ENCODE measurements at places on chromosomes 1 and 21.
A peak's percentile ranks its signal among the peaks of the same experiment; 100 is the strongest.

GRCh38 chr1:26127235-26128163, 15.9 kb downstream of the PDIK1L start:
- no peak for DNase-seq

- peak; percentile 32 for DNase-seq
Measured at GRCh38 chr1:119275145-119276134, 93.1 kb upstream of the HAO2 start.

GRCh38 chr1:2856676-2857375, 55.3 kb upstream of the TTC34 start:
- DNase-seq, result no peak

DNA sequence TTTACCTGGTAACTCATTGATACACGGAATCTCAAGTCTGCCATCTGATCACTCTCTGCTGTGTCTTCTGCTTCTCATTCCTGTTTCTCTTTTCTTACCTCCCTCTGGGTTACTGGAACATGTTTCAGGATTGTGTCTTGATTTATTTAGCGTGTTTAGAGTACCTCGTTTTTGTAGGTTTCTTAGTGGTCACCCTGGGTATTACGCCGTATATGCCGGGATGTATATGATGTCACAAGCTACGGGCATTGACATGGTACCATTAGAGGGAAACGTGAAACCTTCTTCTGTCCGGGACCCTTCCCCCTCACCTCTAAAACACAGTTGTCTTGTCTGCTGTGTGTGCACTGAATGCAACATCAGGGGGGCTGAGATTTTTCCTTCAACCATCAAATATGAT, 2.8 kb downstream of the ACTRT2 start:
- no peak for DNase-seq

- DNase-seq, result no peak
Measured at GRCh38 chr1:192707978-192708547, 72.1 kb downstream of the RGS13 start.

DNA sequence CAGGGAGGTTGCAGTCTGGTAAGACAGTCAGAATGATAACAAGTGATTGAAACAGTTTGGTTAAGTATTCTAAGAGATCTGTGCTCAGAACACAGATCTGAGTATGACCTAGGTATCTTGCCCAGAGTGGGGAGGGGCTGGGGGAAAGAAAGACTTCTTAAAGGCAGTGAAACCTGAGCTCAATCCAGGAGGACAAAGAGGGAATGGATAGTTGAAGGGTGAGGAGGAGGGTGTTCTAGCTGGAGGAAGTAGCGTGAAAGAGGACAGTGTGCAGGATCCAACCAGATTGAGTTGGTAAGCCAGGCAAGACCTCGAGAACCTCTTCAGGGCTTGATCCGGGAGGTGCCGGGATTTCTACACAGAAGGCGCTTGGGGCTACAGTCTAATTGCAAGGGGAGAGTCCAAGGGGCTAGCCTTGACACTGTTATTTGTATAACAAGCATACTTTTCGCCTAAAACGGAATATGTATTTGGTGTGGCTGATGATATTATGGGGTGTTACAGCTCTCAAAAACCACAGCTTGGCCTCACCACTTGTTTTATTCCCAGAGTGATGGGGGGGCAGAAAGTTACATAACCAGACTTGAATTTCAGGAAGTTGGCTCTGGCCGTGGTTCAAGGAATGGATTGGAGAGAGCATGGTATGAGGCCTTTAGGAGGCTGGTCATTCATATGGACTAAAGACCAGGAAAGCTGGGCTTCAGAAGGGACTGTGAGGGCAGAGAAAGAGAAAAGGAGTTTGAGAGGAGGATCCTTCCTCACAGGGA, 19.1 kb downstream of the RCSD1 start:
- no peak for DNase-seq

DNA sequence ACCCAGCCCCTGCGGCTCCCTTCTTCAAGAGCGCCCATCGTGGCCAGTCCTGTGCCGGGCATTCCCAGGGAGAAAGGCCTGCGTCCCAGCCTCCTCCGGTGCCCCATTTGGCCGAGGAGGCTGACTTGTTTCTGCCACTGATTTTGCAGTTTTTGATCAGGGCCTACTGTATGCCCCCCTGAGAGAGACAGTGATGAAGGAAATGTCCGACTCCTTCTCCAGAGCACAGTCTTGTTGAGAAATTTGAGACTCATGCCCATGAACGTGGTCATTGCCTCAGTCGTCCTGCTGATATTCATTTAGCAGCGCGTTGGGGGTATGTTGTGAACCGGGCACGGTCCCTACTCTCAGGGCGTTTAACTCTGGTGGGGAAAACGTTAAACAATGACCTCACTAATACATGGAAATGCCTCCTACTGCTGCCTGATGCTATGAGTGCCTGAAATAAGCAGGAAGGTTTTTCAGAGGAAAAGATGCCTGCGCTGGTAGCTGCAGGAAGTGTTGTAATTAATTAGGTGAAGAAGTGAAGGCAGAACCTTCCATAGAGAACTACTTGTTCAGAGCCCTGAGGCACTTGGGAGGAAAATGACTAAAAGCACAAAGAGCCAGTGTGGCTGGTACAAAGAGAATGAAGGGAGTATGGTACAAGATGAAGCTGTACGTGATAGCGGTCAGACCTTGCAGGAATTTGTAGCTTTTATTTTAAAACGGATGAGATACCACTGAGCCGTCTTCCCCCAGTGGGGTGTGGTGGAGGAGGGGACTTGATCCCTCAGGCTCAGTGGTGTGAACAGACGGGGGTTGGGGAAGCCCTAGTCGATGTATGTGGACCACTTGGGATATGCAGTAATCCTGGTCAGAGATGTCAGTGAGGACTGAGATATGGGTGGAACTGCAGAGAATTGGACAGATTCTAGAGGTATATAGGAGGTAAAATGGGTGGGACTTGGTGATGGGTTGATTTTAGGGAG, 730 bp downstream of the ZCCHC17 start:
- no peak for DNase-seq

GRCh38 chr1:155166051-155166470, 7.0 kb downstream of the KRTCAP2 start:
- no peak for DNase-seq

DNA sequence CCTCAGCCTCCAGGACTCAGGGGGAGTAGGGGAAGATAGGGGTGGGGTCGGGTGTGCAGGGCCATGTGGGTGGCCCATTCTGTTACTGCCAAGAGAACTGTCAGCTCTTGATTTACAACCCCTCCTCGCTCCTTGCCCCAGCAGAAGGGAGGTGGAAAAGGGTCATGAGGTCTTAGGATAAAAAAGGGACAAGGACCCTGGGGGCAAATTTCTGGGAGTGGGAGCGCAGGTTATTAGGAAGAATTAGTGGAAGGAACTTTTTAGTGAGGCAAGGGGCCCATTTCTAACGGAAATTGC, 812 bp downstream of the FAM110D start:
- no peak for DNase-seq

DNA sequence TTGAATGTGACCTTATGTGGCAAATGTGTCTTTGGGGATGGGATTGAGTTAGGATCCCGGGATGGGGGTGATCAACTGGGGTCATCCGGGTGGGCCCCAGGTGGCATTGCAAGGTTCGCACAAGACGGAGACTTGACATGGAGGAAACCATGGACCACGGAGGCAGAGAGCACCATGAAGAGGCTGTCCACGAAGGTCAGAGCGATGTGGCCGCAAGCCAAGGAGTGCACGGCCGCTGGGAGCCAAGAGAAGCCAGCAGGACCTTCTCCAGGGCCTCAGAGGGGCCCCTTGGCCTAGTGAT, 22.3 kb upstream of the COL18A1 start:
- DNase-seq, result no peak

GRCh38 chr1:182587666-182588499, 1.2 kb downstream of the RNASEL start:
- no peak for DNase-seq

- DNase-seq, result no peak
Measured at GRCh38 chr1:245807306-245807705, 652.5 kb downstream of the KIF26B start.

GRCh38 chr1:109834951-109835350, 71.2 kb upstream of the EPS8L3 start:
- no peak for DNase-seq

DNA sequence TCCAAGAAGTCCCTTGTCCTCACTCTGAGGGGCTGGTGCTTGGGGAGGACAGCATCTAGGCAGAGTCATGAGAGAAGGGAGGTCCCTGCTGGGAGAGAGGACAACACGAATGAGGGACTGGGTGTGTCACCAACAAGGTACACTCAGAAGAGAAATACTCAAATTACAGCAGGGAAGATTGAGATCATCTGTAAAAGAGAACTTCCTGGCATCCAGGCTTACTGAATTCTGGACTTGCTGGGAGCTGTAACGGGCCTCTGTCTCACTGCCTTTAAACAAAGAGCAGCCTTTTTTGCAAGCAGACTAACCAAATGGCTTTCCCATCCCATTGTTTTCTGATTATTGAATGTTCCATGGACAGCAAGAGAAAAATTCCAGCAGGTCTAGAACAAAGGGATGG, 195.7 kb upstream of the RAB4A start:
- no peak for DNase-seq

DNA sequence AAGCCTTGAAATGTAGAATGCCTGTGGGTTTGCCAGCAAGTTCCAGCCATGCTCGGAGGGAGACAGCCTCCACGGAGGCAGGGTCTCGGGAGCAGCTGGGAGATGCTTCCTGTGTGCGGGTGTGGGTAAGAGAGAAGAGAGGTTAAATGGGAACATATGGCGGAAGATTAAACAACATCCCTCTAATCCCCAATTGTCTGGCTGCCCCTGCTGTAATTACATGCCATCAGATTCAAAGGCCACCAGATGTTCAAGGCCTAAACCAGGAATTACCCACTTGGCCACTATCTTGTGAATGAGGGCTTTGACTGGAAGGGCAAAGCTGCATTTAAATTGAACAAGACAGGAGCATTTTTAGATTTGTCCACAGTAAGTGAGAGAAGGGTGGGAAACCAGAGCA, 81.4 kb upstream of the BACE2 start:
- DNase-seq, result no peak

DNA sequence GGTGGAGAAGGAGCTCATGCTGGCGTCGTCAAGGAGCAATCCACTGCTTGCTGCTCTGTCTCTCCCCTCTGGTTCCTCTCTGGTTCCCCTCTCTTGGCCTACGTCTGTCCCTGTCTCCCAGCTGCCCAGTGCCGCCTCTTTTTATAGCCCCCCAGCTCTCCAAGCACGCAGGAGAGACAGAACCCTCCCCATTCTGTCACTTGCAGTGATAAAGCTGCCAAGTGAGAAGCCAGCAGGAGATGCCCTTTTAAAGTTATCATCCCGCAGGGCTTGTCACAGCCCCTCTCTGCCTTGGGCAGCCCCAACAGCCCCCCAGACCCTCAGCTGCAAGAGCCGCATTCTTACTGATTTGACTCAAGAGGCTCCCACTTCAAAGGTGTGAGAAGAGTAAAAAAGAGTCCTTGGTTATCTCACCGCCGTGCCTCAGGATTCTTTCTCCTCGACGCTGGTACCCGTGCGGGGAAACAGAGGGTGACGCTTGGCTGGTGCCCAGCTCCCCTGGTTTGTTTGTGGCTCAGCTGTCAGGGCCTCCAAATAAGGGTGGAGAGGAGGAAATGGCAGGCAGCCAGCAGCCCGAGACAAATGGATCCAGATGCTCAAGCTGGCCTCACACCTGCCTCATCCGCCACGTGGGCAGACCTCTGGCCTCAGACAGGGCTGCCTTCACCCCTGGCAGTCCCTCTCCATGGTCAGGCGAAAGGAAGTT, at the start of gene NPPA:
Gene NPPA, minus strand, starts transcription at position 117 of the 706 bp plus-strand sequence. Its CDS starts 99 bp downstream, at position 18.
- DNase-seq, result peak; percentile 92

DNA sequence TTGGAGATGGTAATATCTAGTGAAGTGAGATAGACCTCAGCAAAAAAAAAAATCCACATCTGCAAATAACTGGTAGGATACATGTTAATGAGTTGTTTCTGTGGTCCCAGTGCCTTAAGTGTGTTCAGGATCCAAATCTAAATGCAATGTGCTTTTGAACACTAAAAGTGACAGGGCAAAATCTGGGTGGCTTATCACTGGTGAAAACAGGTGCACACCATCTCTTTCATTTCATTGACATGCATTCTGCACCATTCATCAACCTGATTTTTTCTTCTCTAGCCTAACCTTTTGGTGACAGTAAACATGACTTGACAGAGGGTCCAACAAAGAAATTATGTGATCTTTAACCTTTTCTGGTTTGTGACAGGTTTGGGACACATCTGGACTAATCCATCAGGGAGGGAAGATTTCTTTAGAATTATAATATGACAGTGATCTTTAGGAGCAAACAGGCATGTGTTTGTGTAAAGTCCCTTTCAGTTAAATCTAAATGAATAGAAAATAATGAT, 201.6 kb upstream of the NEGR1 start:
- DNase-seq, result no peak

DNA sequence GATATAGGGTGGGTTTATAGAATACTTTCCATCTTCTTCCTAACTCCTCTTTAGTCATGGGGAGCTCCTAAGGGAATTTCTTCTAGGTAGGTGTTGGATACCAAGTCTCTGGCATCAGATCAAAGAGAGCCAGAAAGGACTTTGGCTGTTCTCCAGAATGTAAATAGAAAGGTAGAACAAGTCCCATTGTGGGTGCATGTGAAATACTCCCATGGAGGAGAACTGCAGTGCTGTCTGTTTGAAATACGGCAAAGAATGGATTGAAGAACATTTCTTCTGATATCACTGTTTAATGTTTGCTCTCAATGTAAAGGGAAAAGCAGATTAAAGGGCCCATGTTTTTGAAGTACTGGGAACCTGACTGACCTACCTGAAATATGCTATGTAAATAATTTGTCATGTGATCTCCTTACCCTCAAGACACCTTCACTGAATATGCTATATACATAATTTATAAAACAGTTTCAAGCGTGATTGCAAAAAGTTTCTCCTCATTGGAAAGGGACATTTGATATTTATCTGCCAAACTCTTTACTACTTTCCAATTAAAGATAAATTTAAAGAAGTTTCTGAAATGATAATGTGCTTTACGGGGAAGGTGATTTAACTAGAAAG, 65.9 kb downstream of the LAMC1 start:
- DNase-seq, result no peak

- DNase-seq, result no peak
Measured at GRCh38 chr21:27817074-27817473, 850.2 kb upstream of the ADAMTS5 start.

DNA sequence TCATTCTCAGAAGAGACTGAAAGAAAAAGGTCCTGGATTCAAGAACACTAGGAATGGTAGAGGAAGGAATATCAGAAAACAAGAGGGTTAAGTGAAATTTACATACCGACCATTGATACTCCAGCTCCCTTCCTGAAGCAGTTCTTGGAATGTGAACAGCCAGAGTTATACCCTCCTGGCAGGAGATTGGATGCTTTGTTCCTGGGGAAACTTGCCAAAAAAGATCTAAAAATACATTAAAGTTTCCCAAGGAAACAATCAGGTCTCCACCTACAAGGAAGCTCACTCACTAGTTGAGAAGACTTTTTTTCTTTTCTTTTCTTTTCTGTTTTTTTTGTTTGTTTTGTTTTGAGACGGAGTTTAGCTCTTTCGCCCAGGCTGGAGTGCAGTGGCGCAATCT, 91.1 kb downstream of the HLX start:
- no peak for DNase-seq

DNA sequence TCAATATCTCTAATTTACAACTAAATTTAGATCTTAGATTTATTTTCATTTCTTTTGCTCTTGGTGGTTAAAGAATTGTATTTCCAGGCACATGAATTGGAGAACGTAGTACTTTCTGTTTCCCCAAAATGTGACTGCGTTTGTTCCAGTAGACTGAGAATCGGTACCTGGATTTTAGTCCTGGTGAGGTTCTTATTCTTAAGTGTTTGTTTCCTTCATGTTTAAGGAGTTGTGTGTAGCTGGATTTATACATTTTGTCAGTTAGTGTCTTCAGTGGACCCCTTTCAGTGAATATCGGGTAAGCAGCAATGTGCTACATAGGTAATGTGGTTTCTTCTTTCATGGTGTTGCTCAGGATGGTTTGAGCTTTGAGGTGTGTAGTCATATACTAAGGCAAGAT, 6.8 kb downstream of the MIER1 start:
- no peak for DNase-seq

All from SHP77 (cell line).